ENCODE measurements at places on chromosomes 12 and 14. TPM values are rescaled to one million over a fixed set of nuclear protein-coding genes. Genes with fewer than 3 reads are reported as not detected.
A peak's percentile ranks its signal among the peaks of the same experiment; 100 is the strongest.

- H3K36me3 ChIP-seq: no peaks in the 10 kb centered on the region
- no peaks in the 10 kb centered on the region for H3K4me1 ChIP-seq
- no peak for DNase-seq
Measured at GRCh38 chr14:96120392-96120791, 81.2 kb downstream of the C14orf132 start.

DNA sequence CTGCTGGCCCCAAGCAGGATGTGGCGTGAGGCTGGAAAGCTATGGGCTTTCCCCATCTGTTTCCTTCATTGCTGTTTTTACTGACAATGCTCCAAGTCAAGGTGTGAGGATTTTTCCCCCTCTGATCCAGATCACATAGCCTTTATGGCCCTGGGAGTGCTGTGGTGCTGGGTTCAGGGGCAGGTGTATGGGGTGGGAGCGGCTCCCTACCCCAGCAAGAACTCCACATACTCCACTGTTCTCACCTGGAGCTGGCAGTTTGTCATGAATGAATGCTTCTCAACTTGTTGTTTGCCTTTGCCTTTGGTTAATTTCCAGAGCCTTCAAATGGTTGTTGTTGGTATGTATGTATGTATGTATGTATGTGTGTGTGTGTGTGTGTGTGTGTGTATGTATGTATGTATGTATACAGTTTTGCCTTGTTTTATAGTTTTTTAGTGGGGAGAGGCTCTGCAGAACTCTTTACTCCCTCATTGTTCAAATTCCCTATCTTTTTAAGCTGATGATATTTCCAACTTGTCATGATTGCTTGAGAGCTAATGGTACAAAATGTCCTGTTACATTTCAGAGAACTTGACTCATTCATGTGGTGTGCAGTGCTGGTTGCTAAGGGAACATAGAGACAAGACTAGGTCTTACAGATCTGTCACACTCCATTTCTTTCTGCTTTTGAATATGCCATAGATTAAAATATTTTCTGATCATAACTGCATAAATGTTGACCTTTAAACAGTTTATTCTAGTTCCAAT is 36.6 kb upstream of the ASPG start:
- H3K4me3 ChIP-seq: no peak overlapping the region
- no peaks in the 10 kb centered on the region for H3K4me1 ChIP-seq
- DNase-seq: no peak
- no peaks in the 10 kb centered on the region for H3K27me3 ChIP-seq
- no peak overlapping the region for H3K27ac ChIP-seq
- H3K36me3 ChIP-seq: no peaks in the 10 kb centered on the region

Gene TPPP2
- total RNA-seq: 9.4 TPM

DNA sequence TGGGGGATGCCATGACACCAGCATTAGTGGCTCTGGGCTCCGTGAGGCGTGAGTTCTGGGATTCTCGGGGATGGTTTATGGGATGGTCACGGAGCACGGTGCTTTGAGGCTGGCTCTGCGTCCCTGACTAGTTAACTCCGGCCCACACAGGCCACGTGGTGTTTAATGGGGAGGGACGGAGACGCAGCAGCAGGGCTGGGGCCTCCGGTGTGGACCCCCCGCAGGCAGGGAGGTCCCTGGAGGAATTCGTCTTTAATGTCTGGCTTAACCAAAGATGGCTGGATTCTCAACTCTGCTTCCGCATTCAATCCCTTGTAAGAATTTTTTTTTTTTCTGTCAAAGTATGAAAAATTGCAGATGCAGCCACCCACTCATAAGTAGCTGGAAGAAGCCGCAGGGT is 86.4 kb upstream of the RFLNA start:
- H3K27me3 ChIP-seq: no peaks in the 10 kb centered on the region
- H3K4me3 ChIP-seq: no peak overlapping the region
- H3K27ac ChIP-seq: no peak overlapping the region
- no peaks in the 10 kb centered on the region for H3K4me1 ChIP-seq
- no peaks in the 10 kb centered on the region for H3K36me3 ChIP-seq

GRCh38 chr12:97940629-97941028 is 478.0 kb downstream of the RMST start:
- H3K36me3 ChIP-seq: no peaks in the 10 kb centered on the region
- no peak for DNase-seq
- no peak overlapping the region for H3K27ac ChIP-seq
- no peaks in the 10 kb centered on the region for H3K27me3 ChIP-seq
- H3K4me3 ChIP-seq: no peak overlapping the region

- H3K27ac ChIP-seq: no peak overlapping the region
- H3K4me3 ChIP-seq: no peak overlapping the region
- H3K27me3 ChIP-seq: no peaks in the 10 kb centered on the region
- no peaks in the 10 kb centered on the region for H3K4me1 ChIP-seq
Measured at GRCh38 chr12:97211416-97211930, 251.1 kb upstream of the RMST start.

- H3K27me3 ChIP-seq: no peaks in the 10 kb centered on the region
- no peak overlapping the region for H3K27ac ChIP-seq
- H3K4me3 ChIP-seq: no peak overlapping the region
- DNase-seq: no peak
Measured at GRCh38 chr14:35988972-35989690, 163.0 kb downstream of the BRMS1L start.

DNA sequence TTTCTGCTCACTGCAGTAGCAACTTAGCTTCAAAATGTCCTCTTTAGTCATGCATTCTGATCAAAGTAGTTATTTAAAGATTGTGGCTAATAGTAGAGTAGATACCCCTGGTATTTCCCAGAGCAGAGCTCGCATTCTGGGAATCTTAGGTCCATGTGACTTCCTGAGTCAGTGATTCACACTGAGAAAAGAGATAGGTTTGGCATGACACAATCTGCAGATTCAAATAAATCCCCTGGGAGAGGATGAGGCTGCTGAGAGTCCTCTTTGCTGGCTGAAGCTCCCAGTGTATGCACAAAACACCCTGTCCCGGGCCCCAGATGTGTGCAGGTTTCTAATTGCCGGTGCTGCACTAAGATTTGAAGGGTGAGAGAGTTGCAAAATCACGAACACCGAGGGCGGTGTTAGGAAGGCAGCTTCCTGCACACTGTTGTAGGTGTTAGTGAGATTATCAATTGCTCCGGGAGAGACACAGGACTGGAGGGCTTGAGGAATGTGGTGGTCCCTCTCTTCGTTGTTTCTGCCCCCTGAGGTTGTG is 233.2 kb downstream of the NRXN3 start:
- H3K36me3 ChIP-seq: no peaks in the 10 kb centered on the region
- H3K4me3 ChIP-seq: no peak overlapping the region
- H3K4me1 ChIP-seq: no peaks in the 10 kb centered on the region
- H3K27ac ChIP-seq: no peak overlapping the region

DNA sequence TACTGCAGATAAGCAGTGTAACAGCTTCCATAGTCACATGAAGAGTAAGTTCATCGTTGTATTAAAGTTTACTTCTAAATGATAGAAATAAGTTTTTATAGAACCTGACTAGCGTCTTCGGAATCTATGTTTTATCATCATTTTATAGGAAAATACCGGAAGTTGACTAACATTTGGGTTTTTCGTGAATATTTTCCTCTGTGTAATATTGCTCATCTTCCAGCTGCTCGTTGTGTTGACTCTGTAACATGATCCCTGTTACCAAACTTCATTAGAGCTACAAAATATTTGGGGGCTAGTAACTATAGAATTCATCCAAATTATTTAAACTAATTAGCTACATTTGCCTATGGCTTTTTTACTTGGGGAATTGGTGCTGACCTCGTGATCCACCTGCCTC is 37.2 kb downstream of the DDX51 start:
- no peak overlapping the region for H3K27ac ChIP-seq
- H3K4me3 ChIP-seq: no peak overlapping the region
- no peak for DNase-seq
- H3K4me1 ChIP-seq: no peaks in the 10 kb centered on the region
- no peaks in the 10 kb centered on the region for H3K27me3 ChIP-seq
- H3K36me3 ChIP-seq: no peaks in the 10 kb centered on the region

Gene UBR7
- 26.2 TPM for total RNA-seq

DNA sequence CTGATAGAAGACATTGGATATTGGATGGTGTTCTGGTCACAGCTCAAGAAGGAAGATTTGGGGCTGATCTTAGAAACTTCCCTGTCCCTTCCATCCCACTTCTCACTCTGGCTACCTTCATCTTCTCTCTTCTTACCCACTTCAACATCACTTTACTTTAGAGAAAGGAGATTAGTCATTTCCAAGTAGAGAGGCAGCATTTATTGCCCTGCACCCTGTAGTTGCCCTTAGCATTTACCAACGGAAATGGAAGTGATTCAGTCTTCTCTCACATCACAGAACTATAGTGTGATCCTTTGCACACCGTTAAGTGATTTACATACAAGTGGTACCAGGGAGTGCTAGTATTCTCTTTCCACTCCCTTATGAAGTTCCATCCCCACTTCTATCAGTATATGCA is 52.4 kb downstream of the PHLDA1 start:
- H3K4me1 ChIP-seq: no peaks in the 10 kb centered on the region
- no peak for DNase-seq

- H3K4me3 ChIP-seq: no peak overlapping the region
- no peaks in the 10 kb centered on the region for H3K36me3 ChIP-seq
- H3K4me1 ChIP-seq: no peaks in the 10 kb centered on the region
- no peak overlapping the region for H3K27ac ChIP-seq
- no peak for DNase-seq
- H3K27me3 ChIP-seq: no peaks in the 10 kb centered on the region
Measured at GRCh38 chr12:63849641-63850040, 5.1 kb downstream of the SRGAP1 start.

Gene CCND2
- 31.6 TPM for total RNA-seq

DNA sequence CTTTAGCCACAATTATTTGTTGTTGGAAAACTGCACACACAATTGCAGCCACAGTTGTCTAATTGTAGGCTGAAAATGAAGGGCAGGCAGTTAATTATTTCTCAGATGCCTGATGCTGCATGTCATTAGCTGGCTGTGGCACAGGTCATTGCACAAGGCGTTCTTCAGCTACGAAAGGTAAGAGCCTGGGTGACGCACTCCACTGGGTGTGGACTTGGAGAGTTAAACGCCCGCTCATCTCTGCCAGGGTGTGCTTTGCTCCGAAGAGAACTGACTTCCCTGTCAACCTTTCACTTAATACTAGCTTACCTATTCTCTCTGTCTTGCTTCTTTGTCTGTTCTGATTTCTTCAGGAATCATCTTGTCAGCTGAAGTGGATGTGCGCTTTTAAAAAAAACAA is 91.4 kb upstream of the CPM start:
- no peak overlapping the region for H3K4me3 ChIP-seq
- H3K4me1 ChIP-seq: no peaks in the 10 kb centered on the region
- no peak overlapping the region for H3K27ac ChIP-seq
- DNase-seq: peak; percentile 53

Gene STXBP6
- total RNA-seq: 12.4 TPM

Gene DHRS2
- total RNA-seq: 5.9 TPM

DNA sequence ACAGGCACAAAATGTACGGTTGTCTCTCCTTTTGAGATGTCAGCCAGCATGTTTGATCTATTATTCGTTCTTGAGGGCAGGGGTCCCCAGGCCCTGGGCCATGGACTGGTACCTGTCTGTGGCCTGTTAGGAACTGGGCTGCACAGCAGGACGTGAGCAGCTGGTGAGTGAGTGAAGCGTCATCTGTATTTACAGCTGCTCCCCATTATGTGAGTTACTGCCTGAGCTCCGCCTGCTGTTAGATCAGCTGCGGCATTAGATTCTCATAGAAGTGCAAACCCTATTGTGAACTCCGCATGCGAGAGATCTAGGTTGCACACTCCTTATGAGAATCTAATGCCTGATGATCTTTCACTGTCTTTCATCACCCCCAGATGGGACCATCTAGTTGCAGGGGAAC is 41.4 kb upstream of the SCN8A start:
- no peak overlapping the region for H3K4me3 ChIP-seq
- H3K36me3 ChIP-seq: no peaks in the 10 kb centered on the region
- H3K27me3 ChIP-seq: no peaks in the 10 kb centered on the region
- no peak for DNase-seq
- no peak overlapping the region for H3K27ac ChIP-seq
- no peaks in the 10 kb centered on the region for H3K4me1 ChIP-seq

DNA sequence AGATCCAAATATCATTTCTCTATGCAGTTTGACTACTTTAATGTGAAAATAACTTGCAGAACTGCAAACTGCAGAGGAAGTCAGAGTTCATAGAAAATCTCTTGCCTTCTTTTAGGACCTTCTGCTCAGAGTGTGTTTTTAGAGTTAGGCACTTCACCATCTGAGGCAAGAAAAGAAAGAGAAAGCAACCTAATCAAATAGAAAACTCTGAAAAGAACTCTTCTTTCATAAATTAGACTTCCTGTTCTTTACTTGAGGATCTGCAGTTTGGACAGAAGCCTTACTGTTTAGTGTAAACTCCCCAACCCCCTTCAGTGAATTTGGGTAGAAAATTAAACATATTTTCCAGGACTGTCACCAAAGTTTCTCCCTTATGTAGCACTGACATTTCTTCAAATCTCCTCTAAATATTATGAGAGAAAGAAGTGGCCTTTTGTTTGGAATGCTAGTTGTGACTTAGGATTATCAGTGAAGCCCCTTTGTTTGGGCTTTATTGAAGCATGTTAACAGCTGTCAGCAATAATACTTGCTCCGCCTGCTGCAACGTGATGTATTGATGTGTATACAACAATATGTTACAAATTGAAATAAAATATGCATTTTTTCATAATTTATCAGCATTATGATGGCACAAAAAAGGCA is 99.5 kb downstream of the PDZRN4 start:
- no peaks in the 10 kb centered on the region for H3K27me3 ChIP-seq
- H3K4me3 ChIP-seq: no peak overlapping the region
- no peaks in the 10 kb centered on the region for H3K36me3 ChIP-seq
- no peaks in the 10 kb centered on the region for H3K4me1 ChIP-seq
- H3K27ac ChIP-seq: no peak overlapping the region

Gene STYX
- 12.8 TPM for total RNA-seq

DNA sequence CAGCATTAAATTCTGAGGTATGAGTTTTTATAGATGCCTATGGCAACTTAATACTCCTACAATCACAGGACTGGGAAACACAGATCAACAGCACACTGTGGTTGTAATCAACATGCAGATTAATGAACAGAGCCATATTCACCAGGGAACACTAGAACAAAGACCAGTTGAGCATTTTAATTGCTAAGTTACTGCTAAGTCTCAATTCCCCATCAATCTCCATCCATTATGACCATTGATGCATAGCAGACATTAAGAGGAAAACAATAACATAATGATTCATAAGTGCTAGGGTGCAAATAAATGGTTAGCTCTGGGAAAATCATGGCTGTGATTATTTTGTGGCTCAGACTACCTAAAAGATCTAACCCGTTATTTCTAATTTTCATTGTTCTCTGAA is 505.6 kb downstream of the TRHDE start:
- DNase-seq: no peak
- no peak overlapping the region for H3K4me3 ChIP-seq
- no peak overlapping the region for H3K27ac ChIP-seq
- H3K4me1 ChIP-seq: no peaks in the 10 kb centered on the region

- H3K4me1 ChIP-seq: no peaks in the 10 kb centered on the region
- H3K4me3 ChIP-seq: no peak overlapping the region
- H3K27ac ChIP-seq: no peak overlapping the region
- H3K27me3 ChIP-seq: no peaks in the 10 kb centered on the region
- no peaks in the 10 kb centered on the region for H3K36me3 ChIP-seq
Measured at GRCh38 chr12:77133566-77133965, 68.2 kb upstream of the E2F7 start.

GRCh38 chr12:31567029-31567428 is 23.9 kb downstream of the DENND5B start:
- H3K27me3 ChIP-seq: no peaks in the 10 kb centered on the region
- no peak for DNase-seq

Gene TRIM9
- total RNA-seq: 6.5 TPM

GRCh38 chr12:25388183-25388582 is 137.5 kb upstream of the KRAS start:
- no peaks in the 10 kb centered on the region for H3K36me3 ChIP-seq
- no peaks in the 10 kb centered on the region for H3K27me3 ChIP-seq
- H3K4me1 ChIP-seq: no peaks in the 10 kb centered on the region

GRCh38 chr14:20306079-20306423 is 300 bp upstream of the TTC5 start:
- no peaks in the 10 kb centered on the region for H3K36me3 ChIP-seq
- H3K27ac ChIP-seq: no peak overlapping the region
- H3K27me3 ChIP-seq: no peaks in the 10 kb centered on the region
- H3K4me3 ChIP-seq: no peak overlapping the region
